ENCODE measurements at places on chromosomes 2 and 18.

DNA sequence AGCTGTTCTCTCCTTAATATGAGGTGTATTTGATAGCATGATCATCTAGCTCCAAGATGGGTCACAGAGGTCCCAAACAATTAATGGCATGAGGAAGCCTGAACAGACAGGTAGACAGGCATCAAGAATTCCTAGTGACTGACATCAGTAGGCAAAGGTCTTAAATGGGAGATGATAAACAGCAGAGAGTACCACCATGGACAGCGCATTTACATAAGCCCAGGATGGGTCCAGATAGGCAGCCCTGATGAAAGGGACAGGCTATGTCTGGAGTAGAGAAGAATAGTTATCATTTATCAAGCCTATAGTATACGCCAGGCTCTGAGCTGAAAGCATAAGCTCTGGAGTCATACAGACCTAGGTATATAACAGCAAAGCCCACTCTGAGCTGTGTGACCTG is 434.7 kb upstream of the SETBP1 start:
- DNase-seq, result no peak

- no peak for DNase-seq
Measured at GRCh38 chr2:223100061-223100511, 48.1 kb downstream of the KCNE4 start.

- peak; percentile 63 for DNase-seq
Measured at GRCh38 chr2:235746257-235746934, 252.6 kb downstream of the AGAP1 start.

DNA sequence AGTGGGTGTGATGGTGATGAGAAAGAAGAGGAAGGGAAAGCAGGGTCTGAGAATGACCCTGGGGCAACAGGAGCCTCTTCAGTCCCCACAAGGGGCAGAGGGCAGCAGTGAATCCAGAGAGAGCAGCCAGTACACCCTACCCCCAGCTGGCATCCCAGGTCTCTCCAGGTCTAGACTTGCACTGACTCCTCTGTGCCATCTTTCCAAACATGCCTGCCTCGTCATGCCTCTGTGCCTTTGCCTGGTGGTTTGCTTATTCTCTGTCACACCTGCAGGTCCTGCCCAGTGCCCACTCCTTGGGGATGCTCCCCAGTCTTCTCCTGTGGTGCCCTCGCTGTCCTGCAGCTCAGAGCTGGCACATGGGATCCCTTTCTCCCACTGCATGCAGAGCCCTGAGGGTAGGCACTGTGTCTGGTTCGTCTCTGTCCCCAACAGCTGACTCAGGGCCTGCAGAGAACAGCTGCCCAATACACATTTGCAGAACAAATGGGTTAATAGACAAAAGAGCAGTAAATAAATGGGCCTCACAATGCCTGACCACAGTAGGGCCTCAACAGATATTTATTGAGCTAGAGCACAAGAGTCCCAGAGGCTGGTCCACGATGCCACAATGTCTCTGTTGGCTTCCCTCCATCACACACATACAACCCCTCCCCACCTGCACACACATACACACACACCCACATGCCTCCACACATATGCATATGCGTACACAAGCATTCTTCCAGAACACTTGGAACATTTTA is 89.8 kb downstream of the HS1BP3 start:
- no peak for DNase-seq

GRCh38 chr2:195392446-195393336 is 264.3 kb upstream of the SLC39A10 start:
- no peak for DNase-seq

- no peak for DNase-seq
Measured at GRCh38 chr2:13822365-13822764, 810.2 kb upstream of the LRATD1 start.
